ENCODE measurements at places on chromosomes 6 and 20.

DNA sequence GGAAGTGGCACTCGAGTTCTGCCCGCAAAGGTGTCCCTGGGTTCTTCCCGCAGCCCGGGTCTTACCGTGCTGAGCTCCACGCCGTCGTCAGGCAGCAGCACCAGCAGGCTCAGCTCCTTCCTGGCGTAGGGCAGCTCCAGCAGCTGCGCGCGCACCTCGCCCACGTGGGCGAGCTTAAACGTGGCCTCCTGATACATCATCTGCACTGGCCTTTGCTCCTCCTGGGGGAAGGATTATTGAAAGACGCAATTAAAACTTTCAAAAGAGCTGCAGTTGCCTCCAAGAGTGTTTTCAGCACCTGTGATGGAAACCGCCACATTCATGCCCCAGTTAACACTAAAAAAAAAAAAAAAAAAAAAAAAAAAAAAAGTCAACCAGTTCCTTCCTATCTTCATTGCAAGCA lies 11.3 kb downstream of the SERPINB9 start:
- no peak for DNase-seq

DNA sequence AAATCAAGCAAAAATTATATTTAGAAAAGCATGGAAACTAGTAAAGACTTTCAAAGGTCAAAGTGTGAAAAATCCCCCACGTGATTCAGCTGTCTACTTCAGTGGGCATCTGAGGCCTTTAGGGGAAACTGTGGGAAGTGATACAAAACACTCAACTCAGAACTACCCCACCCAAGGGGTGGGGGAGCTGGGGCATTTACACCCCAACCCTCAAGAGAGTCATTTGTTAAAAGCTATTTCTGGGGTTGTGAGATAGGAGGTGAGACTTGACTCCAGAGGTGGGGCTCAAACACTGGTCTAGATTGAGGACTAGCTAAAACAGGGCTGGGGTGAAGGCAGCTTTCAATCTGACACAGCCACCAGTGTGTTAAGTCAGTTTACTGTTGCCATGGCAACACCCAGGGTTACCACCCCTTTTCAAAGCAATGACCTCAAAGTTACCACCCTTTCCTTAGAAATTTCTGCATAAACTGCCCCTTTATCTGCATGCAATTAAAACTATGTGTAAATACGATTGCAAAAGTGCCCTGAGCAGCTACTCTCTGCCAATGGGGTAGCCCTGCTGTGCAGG lies 9.9 kb upstream of the GTSF1L start:
- no peak for DNase-seq

DNA sequence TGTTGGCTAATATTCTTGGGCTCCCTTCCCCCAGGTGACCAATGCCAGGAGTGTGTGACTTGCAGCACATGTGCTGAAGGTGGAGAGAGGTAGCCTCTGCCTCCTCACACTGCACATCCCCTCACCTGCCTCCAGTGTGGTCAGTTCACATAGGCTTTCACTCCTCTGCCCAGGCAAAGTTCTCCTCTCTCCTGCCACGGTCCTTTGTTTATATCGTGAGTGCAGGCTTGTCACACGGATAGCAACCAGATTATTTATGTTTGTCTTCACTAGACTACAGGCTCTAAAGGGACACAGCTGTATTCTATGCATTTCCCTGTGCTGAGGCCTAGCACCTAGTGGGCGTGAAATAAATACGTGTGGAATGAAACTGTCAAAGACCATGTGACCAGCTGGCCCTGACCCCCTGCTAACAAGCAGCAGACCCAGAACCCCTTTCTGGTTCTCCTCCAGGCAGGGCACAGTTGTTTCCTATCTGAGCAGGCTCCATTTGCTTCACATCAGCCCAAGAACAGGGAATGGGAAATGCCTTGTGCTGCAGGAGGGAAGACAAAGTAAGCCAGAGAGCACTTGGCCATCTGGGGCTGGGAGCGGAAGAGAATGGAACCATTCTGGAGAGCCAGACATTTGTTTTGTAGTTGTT lies 42.3 kb downstream of the UNC5CL start:
- DNase-seq: no peak

- no peak for DNase-seq
These were observed 529.5 kb downstream of the PRKN start for GRCh38 chr6:162198076-162198475.

- no peak for DNase-seq
These were observed 61.2 kb upstream of the CDYL start for GRCh38 chr6:4714961-4715501.

All from KG1 (cell line).